CD14-positive monocyte (primary cell): ENCODE measurements at places on chromosomes 5 and 9. TPM values are rescaled to one million over a fixed set of nuclear protein-coding genes. Genes with fewer than 3 reads are reported as not detected.

DNA sequence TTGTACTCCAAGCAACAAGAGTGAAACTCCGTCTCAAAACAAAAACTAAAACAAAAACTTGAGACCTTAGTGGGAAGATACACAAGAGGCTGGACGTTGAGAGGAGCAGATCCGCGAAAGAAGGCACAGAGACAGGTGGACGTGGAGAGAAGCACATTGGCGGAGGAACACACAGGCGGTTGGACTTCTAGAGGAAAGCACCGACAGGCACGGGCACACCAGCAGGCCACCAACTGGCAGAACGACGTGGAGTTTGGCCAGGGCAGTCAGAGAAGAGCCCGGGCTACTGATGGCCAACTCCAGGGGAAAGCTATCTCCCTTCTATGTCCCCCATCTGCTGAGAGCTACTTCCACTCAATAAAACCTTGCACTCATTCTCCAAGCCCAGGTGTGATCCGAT is 482.7 kb downstream of the GABRG2 start:
- no peak for DNase-seq

- DNase-seq, result no peak
Observed at GRCh38 chr5:103646698-103647614, 84.4 kb upstream of the NUDT12 start.

- DNase-seq, result no peak
Observed at GRCh38 chr9:132199056-132199455, 37.2 kb downstream of the NTNG2 start.

DNA sequence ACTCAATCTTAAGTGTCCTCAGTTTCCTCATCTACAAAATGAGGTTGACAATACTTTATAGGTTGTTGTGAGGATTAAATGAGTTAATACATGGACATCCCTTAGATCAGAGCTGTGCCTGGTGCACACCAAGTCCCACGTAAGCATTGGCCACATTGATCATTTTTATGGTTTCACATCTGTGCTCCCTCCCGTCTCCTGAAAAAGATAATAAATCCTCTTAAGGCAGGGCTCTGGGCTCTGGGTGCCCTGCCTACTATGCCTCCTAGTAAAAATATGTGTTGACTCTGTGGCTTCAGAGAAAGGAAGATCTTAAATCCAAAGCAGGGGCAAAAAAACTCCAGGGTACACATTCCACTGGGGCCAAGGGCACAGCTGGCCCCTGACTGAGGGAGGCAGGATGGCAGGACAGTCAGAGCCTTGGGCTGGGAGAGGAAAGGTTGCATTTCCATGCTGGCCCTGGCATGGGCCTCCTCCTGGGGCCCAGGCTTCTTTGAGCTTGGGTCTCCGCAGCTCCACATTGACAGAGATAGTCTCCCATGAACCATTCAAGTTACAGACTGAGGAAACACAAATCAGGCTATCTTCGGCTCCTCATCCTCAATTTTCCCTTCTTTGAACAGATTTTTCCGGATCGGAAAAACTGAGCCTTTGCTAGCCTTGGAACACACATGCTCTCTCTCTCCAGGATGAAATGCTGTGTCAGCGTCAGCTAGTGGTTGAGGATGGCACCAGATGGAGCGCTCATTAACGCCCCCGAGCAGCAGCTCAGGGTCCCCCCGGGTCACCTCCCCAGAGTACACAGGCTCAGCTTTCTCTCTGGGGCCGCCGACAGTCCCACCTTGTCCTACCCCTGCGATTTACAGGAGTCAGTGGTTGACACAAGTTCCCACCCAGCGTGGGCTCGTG is 22.4 kb upstream of the KIF12 start:
- DNase-seq, result no peak

GRCh38 chr9:89442981-89443814 is 54.7 kb downstream of the SEMA4D start:
- peak; percentile 82 for DNase-seq

GRCh38 chr5:133340002-133340755 is 272.2 kb downstream of the FSTL4 start:
- no peak for DNase-seq

The TXNDC8 gene
- polyA plus RNA-seq, result not detected in 2 replicates

- DNase-seq, result no peak
Observed at GRCh38 chr9:6243746-6244145, 28.1 kb downstream of the IL33 start.

DNA sequence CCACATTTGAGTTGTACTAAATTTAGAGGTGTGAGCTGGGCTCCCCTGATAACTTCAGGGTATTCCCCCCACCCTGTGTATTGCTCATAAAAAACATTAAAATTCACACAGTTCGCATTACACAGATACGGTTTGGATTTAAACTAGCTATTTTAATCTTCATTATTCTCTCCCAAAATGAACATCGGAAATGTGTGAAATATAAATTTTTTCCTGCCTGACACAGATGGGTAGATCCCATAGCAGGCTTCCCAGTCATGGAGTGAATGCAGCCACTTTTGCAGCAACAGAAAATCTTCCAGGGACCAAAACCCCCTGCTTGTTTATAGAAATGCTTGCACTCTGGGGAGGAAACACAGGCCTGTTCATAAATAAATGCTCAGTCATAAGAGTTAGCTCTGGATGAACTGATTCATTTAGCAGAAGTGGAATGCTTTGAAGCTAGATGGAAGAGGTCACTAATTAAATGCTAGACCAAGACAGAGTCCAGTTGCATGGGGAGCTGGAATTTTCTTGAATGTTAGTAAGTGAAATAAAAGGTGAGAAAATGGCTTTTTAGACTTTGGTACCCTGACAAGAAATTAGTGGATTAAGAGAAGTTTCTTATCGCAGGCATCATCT is 115.6 kb downstream of the PDE8B start:
- DNase-seq, result no peak

GRCh38 chr9:124286292-124286931 is 28.7 kb downstream of the NEK6 start:
- peak; percentile 88 for DNase-seq

- DNase-seq, result peak; percentile 9
Observed at GRCh38 chr5:143110591-143110990, 292.9 kb downstream of the NR3C1 start.

GRCh38 chr9:129263836-129264235 is 85.8 kb upstream of the IER5L start:
- no peak for DNase-seq

GRCh38 chr9:15738011-15738410 is 185.2 kb downstream of the CCDC171 start:
- DNase-seq, result no peak
